ENCODE measurements at places on chromosomes 16 and 17.

DNA sequence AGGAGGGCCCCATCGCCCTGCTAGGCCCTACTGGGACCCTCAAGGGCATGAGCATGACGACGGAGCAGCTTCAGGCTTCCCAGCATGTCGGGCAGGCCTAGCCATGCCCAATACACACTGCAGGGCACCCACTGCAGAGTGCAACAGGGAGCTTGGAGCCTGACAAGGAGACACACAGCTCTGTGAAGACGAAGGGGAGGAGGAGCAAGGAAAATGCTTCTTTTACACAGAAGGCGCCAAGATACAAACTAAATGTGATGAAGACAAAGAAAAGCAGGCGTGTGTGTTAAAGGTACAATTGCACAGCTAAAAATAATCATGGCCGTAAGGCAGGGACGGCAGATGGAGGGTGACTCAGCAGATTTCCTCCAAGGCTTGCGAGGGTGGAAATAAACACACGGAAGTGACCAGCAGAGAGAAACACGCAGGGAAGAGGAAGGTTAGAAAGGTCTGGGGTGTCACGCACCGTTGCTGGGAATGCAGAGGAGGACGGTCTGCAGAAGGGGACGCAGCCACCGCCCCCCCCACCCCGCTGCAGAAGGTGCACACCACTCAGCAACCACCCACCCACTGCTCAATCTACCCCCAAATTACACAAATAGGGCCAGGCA is 108.5 kb downstream of the ZNF778 start:
- DNase-seq = no peak

DNA sequence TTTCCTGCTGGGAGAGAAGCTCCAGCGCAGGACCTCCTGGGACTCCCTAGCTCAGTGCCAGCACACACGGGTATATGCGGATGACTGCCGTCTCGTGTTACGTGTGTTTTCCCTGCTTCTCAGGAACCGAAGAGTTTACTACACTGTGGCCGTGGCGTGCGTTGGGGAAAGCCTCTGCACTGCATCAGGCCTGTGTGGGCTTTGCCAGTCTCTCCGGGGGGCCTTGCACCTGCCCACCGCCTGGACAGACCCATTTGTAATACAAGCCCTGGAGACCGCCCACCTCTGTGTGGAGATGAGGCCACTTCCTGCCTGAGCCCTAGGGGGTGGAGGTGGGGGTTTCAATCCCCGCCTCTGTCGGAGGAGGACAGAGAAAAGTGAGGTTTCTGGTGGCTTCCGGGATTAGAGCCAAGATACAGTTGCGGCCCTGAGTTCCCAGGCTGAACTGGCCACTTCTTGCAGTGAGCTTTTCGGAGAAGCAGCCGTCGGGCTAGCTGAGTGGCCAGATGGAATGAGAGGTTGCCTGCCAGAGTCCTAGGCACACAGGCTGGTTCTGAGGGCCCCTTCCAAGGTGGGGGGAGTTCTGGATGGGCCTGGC is 43.4 kb upstream of the GSE1 start:
- DNase-seq = peak; percentile 51

DNA sequence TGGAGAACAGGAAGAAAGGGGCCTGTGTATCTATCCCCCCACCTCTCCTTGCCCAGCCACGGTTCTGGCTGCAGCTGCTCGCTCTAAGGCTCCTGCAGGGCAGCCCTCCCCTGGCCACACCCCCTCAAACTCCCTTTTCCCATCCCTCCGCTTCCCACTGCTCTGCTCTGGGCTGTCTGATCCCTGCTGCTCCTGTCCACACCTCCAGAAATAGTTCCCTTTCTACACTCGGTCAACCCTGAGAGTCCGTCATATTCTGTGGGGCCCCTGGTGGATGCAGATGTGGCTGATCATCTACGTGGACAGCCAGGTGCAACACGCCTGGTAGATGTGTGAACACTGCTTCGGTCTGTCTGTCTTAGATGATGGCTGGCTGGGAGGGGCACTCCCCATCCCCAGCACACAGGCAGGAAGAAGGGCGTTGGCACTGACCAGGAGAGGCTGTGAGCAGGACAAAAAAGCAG is 19.3 kb upstream of the KRT19 start:
- no peak for DNase-seq

- peak; percentile 48 for DNase-seq
These were observed 166.0 kb upstream of the GSE1 start for GRCh38 chr16:85446951-85447692.

DNA sequence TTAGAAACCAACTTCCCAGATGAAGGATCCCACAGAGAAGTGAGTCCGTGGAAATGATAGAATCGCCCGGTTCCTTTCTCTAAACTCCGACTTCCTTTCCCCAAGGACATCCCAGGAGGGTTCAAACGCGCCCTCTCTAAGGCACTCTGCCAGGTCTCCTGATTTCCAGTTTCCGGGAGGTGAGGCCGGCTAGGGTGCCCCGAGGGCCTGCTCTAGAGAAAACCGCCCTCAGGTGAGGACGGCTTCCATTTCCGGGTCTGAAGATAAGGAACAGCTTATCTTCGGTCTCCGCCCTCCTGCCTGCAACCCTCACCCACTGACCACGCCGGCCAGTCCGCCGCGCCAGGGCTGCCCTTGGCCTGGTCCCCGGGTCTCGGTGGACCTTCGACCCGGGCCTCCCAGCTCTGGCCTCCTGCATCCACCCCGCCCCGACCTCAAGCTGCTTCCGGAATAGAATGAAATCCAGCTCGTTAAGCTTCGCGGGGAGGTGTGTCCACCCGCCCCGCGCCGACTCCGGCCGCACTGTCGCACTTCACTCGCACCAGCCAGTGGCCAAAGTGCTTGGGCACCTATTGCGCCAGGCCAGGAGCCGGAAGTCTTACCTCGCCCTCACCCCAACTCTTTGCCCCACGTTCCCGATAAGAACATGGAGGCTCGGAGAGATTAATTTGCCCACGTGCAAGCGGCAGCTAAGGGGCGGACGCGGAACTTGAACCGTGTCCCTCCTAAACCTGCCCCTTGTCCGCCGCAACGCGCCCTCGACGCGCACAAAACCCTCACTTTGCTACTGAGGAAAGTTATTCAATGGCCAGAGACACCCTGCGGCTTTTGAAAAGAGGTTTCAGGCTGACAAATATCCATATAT is 836 bp upstream of the MMP15 start:
- DNase-seq = peak; percentile 29
